ENCODE measurements at places on chromosomes 3 and 15.

- DNase-seq, result no peak
These were observed 7.1 kb downstream of the THRB start for GRCh38 chr3:24487325-24488262.

- DNase-seq, result no peak
These were observed 7.7 kb downstream of the MAP6D1 start for GRCh38 chr3:183817639-183818038.

GRCh38 chr15:45441686-45442085, 63.3 kb upstream of the GATM start:
- no peak for DNase-seq

- peak; percentile 87 for DNase-seq
These were observed 60.3 kb downstream of the STRIT1 start for GRCh38 chr3:155233213-155233612.

GRCh38 chr3:169041677-169042171, 621.8 kb downstream of the MECOM start:
- peak; percentile 79 for DNase-seq

DNA sequence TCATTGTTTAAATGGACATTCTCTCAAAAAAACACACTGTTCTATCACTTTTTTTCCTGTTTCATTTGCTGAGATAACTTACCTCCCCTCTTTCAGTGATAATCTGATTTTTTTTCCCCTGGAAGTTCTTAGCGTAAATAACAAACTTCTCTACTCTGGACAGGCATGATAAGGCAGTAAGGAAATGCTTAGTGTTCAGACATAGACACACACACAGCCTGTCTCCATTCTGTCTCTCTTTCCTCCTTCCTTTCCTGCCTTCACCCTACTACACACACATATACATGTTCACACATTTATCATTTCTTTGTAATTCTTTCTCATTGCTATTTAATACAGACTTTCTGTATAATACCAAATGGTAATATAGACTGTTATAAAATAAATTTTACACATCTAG, 470.8 kb upstream of the ROBO1 start:
- DNase-seq, result no peak

DNA sequence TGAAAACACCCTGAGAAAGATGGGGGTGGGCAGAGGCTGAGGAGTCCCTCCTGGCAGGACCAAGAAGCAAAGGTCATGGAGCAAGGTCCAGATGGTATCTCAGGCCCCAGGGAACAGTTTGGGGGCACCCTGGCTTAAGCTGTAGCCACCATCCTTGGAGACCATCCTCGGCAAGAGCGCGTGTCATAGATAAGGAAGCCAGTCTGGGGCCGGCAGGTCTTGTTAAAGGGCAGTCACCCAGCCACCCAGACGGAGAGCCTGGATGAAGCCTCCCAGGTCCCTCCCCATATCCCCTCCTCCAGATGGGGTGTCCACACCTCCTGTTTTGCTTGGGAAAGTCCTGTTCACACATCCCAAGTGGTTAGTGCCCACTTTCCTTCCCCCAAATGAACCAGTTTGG, 191.1 kb downstream of the KLF13 start:
- DNase-seq, result no peak

GRCh38 chr3:24850245-24850644, 355.6 kb upstream of the THRB start:
- no peak for DNase-seq

DNA sequence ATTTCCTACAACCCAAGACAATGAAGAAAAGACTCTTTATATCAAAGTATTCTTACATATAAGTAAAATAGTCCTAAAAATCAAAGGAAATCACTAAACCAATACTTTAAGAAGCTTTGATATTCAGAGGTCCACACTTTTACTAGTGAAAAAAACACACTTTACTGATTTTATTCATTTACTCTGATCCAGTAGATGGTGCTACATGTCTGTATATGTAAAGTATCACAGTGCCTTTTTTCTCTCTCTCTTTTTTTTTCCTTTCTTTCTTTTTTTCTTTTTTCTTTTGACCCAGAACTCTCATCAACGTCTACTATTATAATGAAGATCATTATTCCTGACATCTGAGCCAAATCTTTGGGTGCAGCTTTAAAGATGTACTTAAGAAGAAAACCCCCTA, 10.8 kb upstream of the CCDC39 start:
- no peak for DNase-seq

DNA sequence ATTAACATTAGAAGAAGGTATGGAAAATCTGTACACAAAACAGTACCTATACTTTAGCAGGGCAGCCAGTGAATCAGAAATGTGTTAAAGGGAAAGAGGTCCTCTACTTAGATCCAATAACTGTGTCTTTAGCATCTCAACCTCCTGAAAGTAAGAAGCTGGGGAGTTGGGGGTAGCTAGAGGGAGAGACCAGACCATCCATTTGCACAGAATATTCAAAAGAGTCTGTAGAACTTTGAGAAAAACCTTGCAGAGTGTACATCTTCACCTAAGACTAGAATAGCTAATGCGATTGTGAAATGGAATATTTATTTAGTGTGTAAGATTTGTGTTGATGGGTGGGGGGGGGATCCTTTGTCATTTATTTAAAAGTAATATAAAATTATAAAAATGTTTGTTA, 124.8 kb downstream of the RBPMS2 start:
- no peak for DNase-seq

DNA sequence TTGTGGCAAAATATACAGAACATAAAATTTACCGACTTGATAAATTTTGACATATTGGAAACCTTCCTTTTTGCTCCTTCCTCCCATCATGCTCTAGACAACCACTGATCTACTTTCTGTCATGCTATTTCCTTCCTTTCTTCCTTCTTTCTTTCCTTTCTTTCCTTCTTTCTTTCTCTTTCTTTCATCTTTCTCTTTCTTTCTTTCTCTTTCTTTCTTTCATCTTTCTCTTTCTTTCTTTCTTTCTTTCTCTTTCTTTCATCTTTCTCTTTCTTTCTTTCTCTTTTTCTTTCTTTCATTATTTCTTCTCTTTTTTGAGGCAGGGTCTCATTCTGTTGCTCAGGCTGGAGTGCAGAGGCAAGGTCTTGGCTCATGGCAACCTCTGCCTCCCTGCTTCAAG, 8.9 kb upstream of the TMEM45A start:
- no peak for DNase-seq

DNA sequence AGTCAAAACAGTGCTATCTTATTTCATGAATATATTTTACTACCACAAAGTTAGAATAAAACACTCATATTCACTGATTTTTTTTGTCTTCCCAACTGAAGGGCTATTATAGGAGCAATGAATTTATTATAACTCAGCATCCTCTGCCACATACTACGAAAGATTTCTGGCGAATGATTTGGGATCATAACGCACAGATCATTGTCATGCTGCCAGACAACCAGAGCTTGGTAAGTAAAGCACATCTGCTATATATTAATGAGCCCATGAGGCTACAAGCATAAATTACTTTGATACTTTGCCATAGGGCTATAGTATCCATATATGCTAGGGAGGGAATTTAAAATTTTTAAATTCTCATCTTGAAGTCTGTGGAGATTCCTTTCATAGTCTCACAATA, 95.9 kb downstream of the FEZF2 start:
- DNase-seq, result no peak

- no peak for DNase-seq
These were observed 101.2 kb downstream of the TCF12 start for GRCh38 chr15:57019496-57020160.

DNA sequence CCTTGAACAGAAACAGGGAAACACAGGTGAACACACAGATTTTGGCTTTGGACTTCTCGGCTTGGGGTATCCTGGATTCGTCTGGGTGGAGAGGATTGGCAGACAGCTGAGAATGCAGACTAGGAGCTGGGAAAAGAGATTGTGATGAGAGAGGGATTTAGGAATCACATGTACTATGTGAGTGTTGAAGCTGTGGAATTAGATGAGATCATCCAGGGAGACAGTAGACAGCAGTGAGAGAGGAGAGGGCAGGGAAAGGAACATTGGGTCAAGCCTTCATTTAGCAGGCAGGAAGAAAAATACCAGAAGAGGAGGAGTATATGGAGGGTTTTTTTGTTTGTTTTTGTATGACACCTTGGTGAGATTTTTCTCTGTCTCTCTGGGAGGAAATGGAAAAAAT, 262.1 kb upstream of the TBL1XR1 start:
- peak; percentile 90 for DNase-seq

DNA sequence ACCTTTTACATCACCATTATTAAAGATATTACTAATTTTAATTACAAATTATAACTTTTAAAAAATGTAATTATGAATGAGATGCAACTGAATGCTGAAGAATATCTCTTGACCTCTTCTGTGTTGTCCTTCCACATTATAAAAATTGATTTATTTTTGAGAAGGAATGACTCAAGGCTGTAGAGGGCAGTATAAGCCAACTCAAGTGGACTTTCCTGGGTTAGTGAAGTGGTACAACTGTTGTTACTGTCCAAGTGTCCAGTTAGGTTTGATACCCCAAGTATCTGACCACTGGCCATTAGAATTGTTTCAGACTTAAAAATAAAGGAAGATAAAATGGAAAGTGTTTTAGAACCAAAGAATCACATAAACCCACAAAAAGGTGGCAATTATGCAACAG, 51.9 kb downstream of the BBX start:
- peak; percentile 72 for DNase-seq

- no peak for DNase-seq
These were observed 64.5 kb downstream of the NPTN start for GRCh38 chr15:73568564-73569280.

GRCh38 chr3:190401963-190402362, 14.0 kb downstream of the CLDN16 start:
- peak; percentile 68 for DNase-seq

- DNase-seq, result no peak
These were observed 38.8 kb downstream of the CHP1 start for GRCh38 chr15:41269887-41270286.

DNA sequence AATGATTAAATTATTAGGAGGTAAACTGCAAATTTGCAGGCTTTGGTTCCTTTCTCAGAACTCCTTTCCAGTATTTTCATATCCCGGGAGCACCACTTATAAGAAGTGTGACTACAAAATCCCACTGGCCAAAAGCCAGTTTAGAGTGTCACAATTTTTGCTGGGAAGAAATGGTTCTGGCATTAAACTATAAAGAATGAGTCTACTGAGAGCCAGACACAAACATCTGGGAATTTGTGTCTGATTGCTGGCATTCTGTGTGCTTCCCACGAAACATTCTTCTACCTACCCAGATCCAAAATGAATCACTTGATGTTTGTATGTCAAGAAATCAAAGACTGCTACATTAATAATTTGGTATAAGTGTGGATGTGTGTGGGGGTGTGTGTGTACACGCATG, 82.8 kb downstream of the DUT start:
- peak; percentile 89 for DNase-seq

DNA sequence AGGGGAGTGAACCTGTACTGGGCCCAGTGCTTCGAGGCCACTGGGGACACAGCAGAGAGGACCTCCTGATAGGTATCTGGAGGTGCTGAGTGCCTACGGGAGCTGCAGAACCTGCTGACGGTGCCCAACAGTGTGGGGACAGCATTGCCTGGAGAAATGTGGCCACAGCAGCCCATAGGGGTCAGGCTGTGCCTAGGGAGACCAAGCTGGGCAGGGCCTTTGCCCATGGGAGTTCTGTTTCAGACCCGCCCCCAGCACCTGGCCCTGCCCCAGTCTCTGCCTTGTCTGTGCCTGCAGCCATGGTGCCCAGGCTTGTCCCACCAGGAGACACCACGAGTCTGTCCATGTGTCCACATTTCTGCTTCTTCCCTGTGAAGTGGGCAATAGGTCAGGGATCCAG, 15.3 kb upstream of the RPL32 start:
- no peak for DNase-seq

- no peak for DNase-seq
These were observed 208.6 kb downstream of the NFKBIZ start for GRCh38 chr3:102057781-102058421.

DNA sequence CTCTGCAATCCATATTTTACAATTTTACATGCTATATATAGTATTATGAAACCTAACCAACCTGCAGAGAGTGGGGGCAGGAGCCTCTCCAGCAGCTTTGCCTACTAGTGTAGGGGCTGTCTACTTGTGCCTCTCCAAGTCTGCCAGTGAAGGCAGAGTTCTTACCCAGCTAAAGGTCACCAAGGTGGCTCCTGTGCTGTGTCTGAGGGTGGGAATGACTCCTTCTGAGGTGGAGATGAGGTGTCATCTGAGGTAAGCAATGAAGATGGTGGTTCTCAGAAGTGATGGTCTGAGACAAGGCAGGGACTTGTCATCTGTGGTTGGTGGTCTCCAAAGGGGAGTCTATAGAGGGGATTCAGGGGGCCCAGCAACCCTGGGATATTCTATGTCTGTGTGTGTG, 47.5 kb downstream of the SACM1L start:
- DNase-seq, result no peak

GRCh38 chr15:36601497-36601932, 22.1 kb downstream of the CDIN1 start:
- peak; percentile 97 for DNase-seq

- no peak for DNase-seq
These were observed 5.2 kb upstream of the MUSTN1 start for GRCh38 chr3:52839892-52840545.

DNA sequence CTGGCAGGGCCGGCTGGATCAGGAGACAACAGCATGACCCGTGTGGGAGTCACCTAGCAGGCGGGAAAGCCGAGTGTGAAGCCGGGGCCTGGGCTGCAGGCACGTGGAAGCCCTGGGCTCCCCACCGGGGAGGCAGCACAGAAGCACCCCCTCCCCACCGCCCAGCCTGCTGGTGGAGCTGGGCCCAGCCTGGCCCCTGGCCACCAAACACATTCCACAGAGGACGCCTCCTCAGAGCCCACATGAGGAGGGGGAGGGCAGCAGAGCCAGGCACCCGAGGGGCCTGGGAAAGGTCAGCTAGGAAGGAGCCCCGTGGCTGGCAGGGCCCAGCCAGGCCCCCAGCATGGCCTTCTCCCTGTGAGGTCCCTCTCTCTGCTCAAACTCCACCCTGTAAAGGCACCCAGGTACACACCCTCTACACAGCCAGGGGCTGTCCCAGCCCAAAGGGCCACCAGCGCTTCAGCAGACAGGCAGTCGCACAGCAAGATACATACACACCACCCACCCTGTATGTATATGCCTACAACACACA, 4.5 kb downstream of the PLXNB1 start:
- DNase-seq, result no peak

DNA sequence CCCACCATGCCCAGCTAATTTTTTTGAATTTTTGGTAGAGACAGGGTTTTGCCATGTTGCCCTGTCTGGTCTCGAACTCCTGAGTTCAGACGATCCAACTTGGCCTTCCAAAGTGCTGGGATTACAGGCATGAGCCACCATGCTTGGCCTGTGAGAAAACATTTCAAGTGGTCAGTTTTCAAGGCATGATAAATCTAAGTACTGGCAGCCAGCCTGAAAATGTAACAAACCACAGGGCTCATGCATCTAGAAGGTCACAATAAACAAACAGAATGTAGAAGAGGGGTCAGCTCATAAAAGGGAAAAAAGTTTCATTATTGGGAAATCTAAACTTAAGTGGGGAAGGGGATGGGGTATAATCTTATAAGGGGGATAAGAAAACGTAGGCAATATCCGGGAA, 39.9 kb downstream of the PPCDC start:
- peak; percentile 79 for DNase-seq

DNA sequence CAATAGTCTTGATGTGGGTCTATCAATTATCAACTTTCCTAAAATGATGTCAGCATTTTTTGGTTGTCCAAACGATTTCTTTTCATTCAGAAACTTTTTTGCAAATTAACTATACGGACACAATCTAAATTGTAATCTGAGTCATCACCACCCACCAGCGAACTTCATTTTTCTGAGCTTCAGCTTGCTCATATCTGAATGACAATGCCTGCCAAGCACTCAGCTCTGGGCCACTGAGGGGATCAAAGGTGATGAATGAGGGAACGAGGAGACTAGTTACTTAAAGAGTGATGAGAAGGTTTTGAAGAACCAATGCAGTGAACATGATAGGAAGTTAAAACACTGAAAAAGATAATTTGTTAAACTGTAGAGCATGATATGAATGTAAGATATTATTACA, 14.9 kb upstream of the TBC1D23 start:
- no peak for DNase-seq
